ENCODE measurements at places on chromosomes 5 and 9. TPM values are rescaled to one million over a fixed set of nuclear protein-coding genes. Genes with fewer than 3 reads are reported as not detected.

DNA sequence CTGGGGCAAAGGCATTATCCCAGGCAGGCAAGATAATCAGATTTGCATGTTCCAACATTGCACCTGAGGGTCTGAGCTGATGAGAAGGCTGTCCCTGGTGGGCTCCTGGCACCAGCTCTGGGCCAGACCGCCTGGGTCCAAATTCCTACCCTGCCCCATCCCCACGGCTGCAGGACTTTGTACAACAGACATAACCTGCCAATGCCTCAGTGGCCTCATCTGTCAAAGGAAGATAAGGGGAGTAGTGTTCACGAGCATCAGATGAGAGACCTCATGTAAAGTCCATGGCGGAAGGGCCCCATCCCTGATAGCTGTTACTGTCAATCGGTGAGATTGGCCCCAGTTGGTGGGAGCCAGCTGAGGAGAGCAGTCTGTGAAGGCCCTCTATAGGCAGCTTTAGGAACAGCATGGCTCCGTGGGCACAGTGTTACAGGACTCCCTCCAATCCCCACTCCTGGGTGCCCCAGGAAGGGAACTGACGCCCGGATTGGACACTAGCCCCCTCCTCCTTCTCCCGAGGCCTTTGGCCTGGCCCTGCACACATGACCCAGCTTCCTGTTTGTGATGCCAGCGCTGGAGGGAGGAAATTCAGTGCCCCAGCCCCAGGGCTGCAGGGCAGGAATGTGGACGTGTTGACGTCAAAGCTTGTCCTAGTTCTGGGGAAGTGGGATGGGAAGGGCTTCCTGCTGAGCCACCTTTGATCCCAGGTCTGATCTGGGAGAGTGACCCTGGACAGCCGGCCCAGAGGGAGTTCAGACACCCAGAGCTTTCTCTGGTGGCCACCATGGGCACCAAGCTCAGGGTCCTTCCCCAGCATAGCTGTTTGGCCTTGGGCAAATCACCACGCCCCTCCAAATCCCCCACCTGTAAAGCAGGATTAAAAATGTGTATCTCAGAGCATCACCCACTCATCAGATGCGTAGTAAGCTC lies 56.2 kb downstream of the DUSP1 start:
- peak; percentile 43 for DNase-seq

DNA sequence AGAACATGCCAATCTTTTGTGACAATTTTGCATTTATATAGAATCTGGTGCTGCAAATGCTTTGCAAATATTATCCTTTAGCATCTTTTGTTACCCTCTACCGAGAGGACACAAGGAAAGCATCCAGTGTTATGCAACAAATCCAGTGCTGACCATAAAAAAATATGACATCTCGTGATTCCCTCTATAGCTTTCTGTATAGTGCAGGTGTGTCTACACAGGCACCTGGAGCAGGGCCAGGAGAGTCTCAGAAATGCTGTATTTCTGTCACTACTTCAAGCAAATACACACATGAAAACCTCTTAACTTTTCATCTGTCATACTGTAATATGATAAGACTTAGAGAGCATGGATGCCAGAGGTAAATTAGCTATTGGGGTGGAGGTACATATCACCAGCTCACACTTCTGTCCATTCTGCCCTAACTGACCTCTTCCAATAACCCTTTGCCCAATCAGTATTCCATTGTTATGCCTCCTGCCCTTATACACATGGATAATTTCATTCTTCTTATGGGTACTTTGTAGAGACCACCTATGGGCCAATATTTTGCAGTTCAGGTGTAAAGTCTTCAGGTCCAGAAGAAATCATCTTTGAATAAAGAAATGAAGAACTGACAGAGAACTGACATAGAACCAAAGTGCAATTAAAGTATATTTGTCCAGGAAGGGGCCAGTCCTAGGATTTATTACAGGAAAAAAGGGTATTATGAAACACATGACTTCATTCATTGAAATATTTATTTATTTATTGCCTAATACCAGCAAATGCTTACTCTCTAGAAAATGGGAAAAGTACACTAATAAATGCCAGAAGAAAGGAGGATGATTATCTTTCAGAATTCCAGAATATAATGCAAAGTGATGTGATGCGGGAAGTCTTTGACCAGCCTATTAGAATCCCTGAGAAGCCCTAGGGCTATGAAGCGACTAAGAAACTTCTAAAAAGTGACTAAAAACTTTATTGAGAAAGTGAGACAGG lies 106.5 kb downstream of the EPB41L4A start:
- no peak for DNase-seq

IFNA17 gene
- total RNA-seq, result not detected

- DNase-seq, result no peak
Observed at GRCh38 chr5:34686762-34687268, 30.7 kb downstream of the RAI14 start.

INVS gene
- 12.5 TPM for total RNA-seq
